Inflammatory macrophage treated with lipopolysaccharide for 1 hour (primary cell): ENCODE measurements at places on chromosomes 7 and 10.

- peak; percentile 84 for DNase-seq
Observed at GRCh38 chr10:8053446-8054243, 843 bp upstream of the GATA3 start.

DNA sequence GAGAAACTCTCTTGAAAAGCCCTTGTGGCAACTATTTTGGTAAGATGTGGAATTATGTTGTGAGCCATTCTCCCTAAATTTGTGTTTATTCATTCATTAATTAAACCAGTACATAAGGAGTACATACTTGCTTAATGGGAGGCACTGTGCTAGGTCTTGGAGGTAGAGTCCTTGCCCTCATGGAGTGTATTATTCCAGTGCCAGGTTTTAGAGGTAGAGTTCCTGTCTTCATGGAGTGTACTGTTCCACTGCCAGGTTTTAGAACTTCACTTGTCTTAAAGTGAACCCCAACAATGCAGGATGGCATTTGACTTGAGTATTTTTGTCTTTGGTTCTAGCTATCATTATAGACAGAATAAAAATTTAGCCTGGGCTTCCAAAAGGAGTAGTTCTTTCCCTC, 8.8 kb downstream of the MXI1 start:
- DNase-seq = no peak

- DNase-seq = peak; percentile 62
Observed at GRCh38 chr7:2639181-2639681, 7.4 kb downstream of the TTYH3 start.

DNA sequence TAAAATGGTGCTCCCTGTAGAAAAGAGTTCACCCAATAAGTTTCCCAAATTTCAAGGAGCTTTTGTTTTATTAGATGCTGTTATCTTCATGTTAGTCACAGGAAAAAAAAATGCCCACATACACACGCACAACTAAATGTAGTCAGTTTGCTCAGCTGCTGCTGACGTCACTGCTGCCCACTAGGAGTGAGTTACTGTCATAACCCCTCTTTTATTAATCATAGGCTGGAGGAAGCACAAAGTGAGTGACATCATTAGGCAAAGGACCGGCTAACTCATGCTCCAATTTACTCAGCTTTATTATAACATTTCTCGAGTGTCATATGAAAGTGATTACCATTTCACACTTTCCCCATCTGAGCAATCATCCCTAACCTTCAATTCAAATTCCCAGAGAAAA, 6.7 kb upstream of the INHBA start:
- DNase-seq = peak; percentile 92

GRCh38 chr10:102347236-102347828, 48.2 kb upstream of the NFKB2 start:
- DNase-seq = no peak

DNA sequence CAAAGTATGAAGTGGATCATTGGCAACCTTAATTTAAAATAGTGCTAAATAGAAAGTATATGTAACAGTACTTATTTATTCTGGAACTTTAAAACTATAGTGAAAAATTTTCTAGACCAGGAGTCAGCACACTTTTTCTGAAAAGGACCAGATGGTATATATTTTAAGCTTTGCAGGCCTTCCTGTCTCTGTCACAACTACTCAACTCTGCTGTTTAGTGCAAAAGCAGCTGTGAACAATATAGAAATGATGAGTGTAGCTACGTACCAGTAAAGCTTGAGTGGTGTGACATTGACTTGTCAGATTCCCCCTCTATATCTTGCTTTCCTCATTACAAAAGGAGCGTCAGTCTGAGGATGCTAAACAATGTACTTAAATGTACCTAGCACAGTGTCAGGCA, 88.1 kb upstream of the IGFBP3 start:
- DNase-seq = no peak

GRCh38 chr7:106568002-106568679, 92.8 kb downstream of the CCDC71L start:
- DNase-seq = no peak

DNA sequence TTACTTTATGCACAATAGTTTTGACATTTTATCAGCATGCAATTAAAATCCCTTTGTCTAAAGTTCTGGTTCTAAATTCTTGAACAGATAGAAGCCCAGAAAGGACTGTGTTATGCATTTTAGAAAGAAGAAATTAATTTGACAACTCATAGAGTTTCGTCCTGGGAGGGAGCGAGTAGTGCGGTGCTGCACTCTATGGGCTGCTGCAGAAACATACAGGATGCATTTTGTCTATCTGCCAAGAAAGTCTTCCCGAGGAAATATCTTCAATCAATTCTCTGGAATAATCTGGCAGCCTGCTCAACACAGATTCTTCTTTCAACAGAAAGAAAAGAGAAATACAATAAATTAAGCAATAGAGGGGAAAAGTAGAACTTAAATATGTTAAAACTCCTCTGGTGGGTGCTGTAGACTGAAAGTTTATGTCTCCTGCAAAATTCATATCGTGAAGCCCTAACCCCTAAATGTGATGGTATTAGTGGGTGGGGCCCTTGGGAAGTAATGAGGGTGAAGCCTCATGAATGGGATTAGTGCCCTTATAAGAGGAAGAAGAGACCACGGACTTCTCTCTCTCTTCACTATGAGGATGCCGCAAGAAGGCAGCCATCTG, 39.0 kb upstream of the IFRD1 start:
- DNase-seq = no peak

- peak; percentile 76 for DNase-seq
Observed at GRCh38 chr7:2104107-2104710, 128.5 kb downstream of the MAD1L1 start.

- peak; percentile 89 for DNase-seq
Observed at GRCh38 chr7:18469316-18469715, 26.2 kb upstream of the HDAC9 start.

GRCh38 chr7:105678811-105679495, 97.7 kb upstream of the EFCAB10 start:
- DNase-seq = peak; percentile 77

DNA sequence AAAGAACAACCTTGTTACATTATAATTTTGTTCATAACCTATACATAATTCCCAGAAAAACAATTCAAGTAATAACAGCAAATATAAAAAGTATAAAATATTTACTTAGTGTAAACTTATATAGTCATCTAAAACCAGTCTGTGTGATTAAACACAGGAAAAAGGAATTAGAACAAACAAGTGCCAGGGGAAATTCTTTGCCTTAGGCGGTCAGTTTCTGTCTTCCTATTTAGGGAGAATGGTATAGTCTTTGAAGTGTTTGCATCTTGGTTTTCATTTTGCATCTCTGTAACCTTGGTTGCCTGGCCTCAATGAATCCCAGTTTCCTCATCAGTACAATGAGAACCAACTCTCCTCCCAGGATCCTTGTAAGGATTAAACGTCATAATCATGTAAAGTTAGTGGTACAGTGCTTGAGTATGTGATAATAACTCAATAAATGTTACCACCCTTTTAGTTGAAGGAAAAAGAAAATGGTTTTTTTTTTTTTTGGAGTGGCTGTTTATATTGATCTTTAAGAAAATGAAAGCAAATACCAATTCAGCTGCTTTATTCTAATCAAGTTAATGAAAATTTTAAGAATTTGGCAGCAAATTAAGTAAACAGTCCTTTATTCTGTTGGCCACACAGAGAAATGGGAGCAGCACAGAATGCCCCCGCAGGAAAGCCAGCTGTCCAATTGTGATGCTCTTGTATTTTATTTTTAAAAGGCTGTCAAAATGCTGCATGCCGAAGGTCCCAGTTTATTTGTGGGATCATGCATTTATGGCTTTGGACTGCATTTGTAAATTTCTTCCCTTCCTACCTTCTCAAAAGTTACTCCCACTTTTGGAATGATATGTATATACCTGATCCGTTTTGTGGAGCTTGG, 61.8 kb downstream of the SHH start:
- no peak for DNase-seq

GRCh38 chr10:116774728-116775151, 32.4 kb upstream of the HSPA12A start:
- DNase-seq = no peak

DNA sequence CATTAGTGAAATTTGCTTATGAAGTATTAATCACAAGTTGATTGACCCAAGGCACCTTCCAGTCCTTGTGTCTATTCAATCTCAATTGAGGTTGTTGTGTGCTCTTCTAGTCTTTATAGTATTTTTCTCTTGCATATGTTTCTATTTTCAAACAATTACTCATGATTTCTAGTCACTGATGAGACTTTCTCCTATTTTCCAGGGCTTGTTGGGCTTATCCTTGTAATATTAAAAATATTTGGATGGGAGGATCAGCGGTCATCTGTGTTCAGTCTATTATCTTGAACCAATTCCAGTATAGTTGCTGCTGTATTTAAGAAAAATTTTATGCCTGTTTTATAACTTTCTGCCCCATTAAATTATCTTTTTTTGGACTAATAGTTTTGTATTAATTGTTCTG, 154.4 kb downstream of the PTEN start:
- no peak for DNase-seq

DNA sequence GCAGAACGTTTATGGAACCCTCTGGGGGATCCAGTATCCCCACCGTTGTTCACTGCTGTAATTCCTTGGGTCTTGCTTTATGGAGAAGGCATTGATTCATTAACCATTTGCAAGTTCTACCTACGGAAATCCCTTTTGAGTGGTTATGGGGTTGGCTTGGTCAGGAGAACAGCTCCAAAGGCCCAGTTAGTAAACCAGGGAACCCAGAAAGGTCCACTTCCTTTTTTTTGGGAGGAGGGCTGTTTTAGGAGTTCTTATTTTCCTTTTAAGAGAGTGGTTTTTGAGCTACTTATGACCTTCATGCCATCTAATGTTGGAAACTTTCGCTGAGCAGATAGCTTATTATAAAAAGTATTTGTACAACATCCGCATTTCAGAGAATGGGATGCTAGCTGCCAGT, 1.3 kb downstream of the POR start:
- DNase-seq = peak; percentile 42

DNA sequence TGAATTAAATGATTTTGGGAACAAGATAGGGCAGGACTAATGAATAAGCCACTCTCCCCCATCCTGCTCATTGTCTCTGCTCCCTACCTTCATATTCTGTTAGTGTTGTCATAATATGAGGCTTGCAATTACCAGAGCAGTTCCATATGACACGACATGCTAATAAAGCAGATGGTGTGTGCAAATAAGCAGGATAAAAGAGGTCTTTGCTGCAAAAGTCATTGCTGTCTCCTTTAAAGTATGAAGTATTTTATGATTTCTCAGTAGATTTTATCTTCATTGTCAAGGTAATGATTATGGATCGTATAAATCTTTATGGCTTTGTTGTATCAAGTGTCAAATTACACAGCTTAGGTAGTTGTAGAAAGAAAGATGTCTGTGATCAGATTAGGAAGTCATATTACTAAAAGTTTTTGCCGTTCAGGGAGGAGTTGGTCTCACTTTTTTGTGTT, 114.8 kb downstream of the SDK1 start:
- DNase-seq = no peak

DNA sequence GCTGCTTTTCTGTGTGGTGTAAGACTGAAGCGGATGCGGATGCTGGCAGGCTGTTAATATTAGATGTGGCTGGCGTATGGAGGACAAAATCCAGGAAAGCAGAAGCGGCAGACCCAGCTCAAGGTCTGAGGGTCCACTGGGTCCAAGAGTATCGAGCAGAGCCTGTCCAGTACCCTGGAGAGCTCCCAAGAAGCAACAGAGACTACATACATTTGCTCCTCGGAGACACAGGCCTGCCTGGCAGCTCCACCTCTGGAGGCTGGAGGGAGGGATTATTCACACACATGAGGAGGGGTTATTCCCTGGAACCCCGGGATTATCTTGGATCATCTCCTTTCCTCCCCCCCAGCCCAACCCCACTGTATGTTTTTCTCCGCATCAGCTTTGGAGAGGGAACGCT, 31.3 kb upstream of the LOXL4 start:
- no peak for DNase-seq

- DNase-seq = no peak
Observed at GRCh38 chr10:83233691-83234090, 905.6 kb upstream of the GHITM start.

DNA sequence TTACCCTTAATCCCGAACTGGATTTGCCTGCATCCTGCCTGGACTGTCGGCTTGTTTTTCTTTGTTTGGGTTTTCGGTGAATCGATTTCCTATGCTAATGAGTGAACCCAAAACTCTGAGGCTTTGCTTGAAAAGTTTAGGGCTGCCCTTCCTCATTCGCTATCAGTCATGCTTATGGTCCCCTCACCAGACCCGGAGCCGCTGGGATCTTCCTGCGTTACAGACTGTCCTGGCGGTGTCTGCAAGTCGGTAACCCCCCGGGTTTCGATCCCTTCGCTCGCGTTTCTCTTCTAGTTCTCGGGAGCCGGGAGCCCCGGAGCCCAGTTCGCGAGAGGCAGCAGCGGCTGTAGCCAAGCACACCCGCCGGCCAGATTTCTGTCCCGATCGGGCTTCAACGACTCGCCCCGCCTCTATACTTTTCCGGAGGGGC, 2.2 kb downstream of the EMX2 start:
- no peak for DNase-seq

DNA sequence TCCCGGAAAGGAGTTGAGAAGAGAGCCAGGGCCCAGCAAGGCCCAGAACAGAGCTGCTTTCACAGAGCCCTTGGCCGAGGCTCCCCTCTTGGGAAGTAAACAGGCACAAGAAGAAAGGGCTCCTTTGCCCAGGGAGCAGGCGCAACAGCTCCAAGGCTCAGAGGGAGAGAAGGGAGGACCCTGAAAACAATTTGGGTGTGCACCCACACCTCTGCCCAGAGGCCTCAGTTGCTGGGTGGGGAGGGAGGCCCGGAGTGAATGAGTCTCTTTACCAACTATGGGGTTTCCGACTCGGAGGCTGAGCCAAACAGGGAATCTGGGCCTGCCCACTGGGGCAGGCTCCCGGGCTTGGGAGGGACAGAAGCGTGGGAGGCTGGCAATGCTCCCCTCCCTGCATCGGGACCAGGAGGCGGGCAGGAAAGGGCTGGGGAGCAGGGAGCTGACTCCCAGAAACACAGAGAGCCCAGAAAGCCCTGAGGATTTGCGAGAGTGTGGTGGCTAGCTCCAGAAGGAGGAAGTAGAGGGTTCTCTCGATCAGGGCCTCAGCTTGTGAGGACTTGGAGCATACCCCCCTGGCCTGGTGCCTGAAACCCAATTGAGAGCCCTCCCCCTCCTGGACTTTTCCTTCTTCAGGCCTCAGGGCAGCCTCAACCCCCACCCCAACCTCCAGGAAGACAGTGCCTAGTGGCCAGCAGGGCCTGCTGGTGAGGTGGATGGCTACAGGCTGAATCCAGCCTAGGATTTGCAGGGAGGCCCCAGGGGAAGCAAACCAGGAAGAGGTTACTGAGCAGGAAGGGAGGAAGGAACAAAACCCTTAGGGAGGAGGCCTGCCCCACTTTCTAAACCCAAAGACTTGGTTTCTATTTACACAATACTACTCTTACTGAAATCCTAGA, 6.2 kb downstream of the C10orf105 start:
- peak; percentile 90 for DNase-seq

GRCh38 chr10:113585949-113586348, 33.1 kb downstream of the HABP2 start:
- DNase-seq = no peak

GRCh38 chr10:65911151-65911835, 1014.5 kb upstream of the LRRTM3 start:
- DNase-seq = no peak

- DNase-seq = no peak
Observed at GRCh38 chr10:86135191-86135590, 231.4 kb downstream of the GRID1 start.

GRCh38 chr10:106401161-106401560, 763.3 kb downstream of the SORCS1 start:
- DNase-seq = no peak

GRCh38 chr7:70637726-70638125, 494.2 kb upstream of the GALNT17 start:
- DNase-seq = no peak
